Cortex of kidney (tissue), 1 donor: ENCODE measurements at places on chromosomes 16 and 17.

GRCh38 chr16:57130950-57131321 lies 38.6 kb downstream of the CPNE2 start:
- DNase-seq: no peak

DNA sequence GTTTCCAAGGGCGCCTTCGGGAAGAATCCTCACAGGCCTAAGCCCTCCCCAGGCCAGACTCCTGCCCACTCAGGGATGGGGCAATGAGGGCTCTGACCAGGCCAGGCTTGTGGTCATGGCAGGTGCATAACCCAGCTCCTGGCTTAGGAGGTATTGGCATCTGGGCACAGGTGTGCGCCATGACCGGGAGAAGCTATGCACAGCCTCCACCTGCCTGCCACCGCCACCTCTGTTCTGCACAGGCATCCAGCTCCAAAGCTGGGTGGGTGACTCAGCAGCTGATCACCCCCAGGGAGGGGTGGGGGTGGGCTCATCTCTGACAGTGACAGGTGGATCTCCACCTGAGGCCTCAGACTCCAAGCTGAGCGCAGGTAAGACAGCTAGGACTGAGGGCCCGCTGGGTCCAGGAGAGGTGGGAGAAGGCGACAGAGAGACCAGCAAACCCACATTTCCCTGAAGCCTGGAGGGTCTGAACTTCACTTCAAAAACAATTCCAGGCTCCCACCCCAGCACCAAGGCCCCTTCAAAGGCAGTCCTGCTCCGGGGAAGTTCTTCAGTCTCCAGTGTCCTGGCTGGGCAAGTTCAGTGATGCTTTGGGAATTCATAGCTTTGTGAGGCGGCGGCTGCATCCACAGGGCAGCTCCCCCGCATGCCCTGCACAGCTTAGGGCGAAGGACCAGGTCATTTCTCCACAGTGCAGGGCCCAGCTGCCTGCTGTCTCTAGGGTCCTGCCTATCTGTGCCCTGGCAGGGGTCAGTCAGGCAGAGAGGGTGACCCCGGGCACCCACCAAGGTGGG lies 121.6 kb upstream of the SMURF2 start:
- DNase-seq: no peak

DNA sequence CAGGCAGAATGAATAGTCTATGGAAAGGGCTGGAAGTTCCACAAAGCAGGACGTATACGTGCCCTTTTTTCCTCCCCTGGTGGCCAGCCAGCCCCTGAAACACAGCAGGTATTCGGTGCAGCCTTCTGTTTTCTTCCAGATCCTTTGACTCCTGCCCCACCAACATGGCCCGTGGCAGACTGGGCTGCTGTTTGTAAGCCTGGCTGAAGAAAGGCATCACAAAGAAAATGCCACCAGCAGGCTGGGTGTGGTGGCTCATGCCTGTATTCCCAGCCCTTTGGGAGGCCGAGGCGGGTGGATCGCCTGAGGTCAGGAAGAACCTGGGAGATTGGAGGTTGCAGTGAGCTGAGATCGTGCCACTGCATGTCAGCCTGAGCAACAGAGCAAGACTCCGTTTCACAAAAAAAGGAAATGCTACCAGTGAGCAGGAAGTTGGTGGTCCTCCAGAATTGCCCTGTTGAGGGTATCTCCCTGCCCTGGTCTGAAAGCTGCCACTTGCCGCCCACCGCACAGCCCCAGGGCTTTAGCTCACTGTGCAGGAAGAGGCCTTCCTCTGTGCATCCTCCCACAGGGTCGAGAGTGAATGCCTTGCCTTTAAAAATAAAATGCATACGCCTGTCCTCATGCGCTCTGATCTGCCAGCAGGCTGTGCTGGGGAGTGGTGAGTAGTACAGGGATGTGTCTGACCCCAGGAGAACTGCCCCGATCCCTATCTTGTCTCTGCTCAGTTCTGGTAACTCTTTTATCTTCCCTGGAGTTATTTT lies 587.7 kb downstream of the MAF start:
- no peak for DNase-seq

GRCh38 chr17:58315750-58316149 lies 12.8 kb downstream of the TSPOAP1 start:
- DNase-seq: no peak

GRCh38 chr16:10308305-10309193 lies 77.3 kb upstream of the ATF7IP2 start:
- no peak for DNase-seq

- no peak for DNase-seq
These were observed 73.0 kb upstream of the COX10 start for GRCh38 chr17:13996276-13996675.

GRCh38 chr17:29178750-29179231 lies 1.4 kb downstream of the MYO18A start:
- no peak for DNase-seq

- DNase-seq: no peak
These were observed 57.2 kb downstream of the NUP88 start for GRCh38 chr17:5362162-5362811.

DNA sequence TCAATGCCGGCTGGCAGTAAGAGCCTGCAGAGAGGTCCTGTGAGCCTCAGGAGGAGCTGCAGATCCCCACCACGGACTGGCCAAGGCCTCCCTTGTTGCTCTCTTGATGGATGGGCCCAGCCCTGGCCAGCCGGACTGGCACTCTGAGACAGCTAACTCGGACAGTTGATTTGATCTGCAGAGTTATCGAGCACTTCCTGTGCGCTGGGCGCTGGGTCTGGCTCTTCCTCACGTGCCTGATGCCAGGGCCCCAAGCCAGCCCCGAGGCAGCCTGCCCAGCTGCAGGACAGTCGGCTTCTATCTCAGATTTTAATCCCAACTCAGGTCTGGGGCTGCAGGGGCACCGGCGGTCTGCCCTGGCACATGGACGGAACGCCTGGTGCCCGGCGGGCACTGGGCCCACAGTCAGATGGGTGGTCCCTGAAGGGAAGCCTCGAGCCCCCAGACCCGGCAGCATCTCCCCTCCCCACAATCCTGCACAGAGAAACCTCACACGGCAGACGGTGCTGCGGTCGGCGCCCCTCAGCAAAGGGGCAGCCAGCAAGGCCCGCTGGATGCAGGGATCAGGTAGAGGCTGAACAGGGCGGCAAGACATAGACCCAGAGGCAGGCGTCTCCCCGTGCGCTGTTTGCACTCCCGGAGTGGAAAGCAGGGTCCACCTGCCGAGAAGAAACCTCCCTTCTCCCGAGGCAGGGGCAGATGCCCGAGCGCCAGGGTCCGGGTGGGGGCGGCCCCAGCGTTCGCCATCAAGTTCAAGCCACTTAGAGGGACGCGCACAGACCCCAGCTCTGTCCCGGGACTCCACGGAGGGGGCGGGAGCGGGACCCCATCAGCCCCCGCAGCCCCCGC lies 34.0 kb downstream of the TIMM22 start:
- no peak for DNase-seq
